Gastrocnemius medialis (tissue), 4 donors: ENCODE measurements at places on chromosomes 2 and 18. TPM values are rescaled to one million over a fixed set of nuclear protein-coding genes. Genes with fewer than 3 reads are reported as not detected.

CXCR1 gene
- 0.41 TPM for total RNA-seq

DNA sequence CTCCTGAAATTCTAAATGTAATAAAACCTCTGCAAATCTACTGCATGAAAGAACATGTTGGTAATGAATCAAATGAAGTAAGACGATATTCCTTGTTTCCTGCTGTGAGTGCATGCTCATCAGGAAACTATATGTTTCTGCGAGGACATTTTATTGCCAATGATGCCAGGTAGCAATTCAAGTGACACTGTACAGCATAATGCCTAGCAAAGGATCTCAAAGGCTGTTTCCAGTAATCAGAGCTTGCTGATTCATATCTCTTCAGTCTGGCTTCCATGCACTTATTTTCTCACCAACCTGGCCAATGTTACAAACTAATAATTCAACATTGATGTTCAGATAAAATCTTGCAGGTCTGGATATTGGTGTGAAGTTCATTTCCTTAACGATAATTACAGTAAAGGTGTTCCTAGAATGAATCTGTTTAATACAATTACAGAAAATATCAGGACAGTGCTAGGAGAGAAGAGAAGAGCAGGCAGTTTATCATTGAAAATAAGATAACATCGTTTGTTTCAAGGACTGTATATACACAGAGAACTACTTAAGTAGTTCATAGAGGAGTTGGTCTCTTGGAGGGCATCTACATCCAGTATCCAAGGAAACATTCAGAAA, 568.5 kb upstream of the SOX11 start:
- DNase-seq: no peak

NPAS2 gene
- 11.4 TPM for total RNA-seq

GRCh38 chr2:96759548-96759947, 1.2 kb upstream of the CNNM4 start:
- no peak for DNase-seq

GRCh38 chr2:160336635-160337034, 136.6 kb upstream of the ITGB6 start:
- no peak for DNase-seq

DNA sequence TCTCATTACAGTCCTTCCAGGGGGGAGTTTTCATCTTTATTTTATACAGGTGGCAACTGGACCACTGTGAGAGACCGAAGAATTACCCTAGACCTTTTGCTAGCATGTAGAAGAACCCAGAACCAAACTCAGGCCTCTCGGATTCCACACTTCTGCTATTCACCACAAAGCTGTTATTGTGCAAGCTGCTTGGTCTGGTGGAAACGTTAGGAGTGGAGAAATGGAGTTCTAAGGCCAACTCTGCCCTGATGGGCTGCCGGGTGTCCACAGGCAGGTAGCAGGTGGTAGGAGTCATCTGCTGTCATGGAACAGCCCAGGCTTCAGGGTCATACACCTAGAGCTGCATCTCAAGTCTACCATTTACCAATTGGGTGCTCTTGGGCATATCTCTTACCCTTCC, 218.8 kb downstream of the BCL11A start:
- no peak for DNase-seq
